ENCODE measurements at places on chromosomes 7 and 10.

GRCh38 chr7:35530124-35531109 lies 164.5 kb downstream of the HERPUD2 start:
- DNase-seq: no peak

GRCh38 chr7:151940048-151940811 lies 16.0 kb upstream of the GALNTL5 start:
- no peak for DNase-seq

- DNase-seq: no peak
Measured at GRCh38 chr10:59577984-59578383, 131.7 kb downstream of the SLC16A9 start.

- DNase-seq: no peak
Measured at GRCh38 chr10:71725998-71726579, 6.5 kb upstream of the C10orf105 start.

- no peak for DNase-seq
Measured at GRCh38 chr7:37382546-37383088, 66.0 kb downstream of the ELMO1 start.

DNA sequence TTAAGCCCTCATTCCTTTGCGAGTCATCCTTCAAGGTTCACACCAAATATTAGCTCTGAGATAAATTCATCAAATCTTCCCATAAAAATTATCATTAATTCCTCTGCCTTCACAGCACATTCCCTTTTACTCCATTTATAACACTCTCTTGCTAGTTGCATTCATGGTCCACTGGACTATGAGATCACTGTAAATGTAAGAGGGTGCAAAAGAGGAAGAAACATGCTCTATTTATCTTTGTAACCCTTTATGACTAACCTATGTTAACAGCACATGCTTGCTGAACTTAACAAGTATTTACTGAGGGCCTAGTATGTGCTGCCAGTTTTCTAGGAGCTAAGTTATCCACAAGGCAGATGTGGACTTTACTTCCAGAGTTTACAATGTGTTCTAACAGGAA lies 86.7 kb upstream of the TMEM168 start:
- DNase-seq: no peak

DNA sequence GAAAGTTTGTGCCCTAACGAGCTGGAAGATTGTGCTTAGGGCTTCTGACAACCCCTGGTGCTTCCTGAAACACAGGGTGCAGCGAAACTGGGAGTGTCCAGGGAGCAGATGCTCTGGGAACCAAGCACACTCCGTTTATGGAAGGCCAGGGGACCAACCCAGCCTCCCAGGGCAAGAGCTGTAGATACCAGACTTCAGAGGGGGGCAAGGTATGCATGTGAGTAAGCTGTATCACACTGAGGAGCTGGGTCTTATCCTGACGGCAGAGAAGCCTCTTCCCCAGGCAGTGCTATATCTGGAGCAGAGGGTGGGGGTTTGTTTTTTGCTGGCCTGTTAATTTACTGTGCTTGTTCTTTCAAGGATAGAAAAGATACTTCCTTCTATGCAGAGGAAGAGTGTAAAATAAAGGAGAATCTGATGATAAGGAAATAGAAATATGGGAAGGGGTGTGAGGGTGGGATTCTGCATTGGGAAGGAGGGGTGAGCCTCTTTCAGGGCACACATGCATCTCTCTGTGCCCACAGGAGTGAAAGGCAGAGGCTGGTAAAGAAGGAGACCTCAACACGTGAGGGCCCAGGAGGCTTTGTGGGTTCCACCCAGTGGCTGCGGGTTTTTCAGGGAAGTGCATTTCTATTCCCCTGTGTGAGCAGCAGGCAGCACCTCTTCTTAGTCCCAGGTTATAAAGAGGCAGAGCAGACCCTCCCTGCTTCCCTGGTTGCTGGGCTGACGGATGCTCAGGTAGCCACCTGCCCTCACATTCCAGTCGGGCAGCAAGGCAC lies 314.1 kb downstream of the TCERG1L start:
- no peak for DNase-seq

DNA sequence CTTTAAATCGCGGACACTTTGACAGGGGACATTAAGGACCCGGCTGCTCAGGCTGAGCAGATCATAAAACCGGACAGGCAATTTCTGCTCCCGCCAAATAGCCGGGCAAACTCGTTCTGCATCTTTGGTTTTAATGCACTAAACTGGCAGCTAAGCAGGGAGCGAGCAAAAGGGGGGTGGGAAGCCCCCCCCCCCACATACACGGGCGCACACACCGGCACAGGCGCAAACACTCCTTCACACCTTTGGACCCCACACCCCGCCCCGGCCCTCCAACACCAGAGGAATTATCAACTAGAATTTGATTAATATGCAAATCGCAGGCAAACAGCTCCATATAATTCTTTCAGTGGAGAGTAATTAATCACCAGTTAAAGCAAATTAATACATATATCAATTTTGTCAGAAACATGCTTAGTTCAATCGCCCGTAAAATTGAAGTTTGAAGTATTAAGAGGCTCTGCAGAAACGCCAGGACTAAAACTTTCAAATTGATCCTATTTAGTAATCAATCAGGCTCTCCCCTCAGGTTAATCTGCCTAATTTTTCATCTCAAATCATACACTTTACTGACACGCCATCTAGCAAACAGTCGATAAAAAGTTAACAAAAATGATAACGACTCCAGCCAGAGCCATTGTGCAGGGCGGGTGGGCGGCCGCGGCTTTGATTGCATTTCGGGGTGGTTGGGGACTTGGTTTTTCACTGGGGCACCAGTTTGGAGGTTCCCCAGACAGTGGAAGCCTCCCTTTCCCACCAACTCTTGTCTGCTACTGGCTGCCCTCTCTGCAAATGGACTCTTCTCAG lies 9.9 kb downstream of the LBX1 start:
- DNase-seq: no peak

- DNase-seq: no peak
Measured at GRCh38 chr7:129238546-129238945, 13.7 kb downstream of the AHCYL2 start.

GRCh38 chr7:47225387-47226131 lies 356.4 kb downstream of the TNS3 start:
- DNase-seq: no peak

DNA sequence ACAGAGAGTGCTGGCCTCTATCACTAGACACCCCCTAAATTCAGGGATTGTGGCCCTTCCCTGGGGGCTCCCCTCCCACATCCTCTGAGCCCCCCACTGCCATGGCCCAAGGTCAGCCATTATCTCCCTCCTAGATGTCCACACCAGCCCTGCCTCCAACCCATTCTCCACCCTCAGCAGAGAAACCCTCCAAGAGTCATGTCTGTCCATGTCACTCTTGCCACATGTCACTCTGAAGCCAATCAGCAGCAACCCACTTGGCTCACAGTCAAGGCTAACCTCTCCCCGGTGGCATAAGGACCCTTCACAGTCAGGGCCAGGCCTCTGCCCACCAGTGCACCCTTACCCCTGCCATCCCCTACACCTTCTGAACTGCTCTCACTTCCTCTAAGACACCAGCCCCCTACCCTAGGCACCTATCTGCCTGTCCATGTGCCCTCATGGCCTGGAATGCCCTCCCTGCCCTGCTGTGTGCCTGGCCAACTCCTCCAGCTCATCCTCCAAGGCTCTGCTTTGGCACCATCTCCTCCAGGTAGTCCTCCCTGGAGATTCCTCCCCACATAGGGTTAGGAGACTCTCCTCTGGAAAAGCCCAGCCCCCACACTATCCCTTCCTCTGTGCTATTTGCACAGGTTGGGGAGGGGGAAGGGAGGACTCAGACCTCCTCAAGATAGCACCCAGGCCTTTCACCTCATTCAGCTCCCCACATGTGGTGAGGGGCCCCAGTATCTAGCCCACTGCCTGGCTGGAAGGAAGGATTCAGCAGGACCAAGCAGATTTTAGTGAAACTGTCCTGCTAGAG lies 83.7 kb downstream of the GRID1 start:
- DNase-seq: no peak

- DNase-seq: no peak
Measured at GRCh38 chr7:134845461-134845860, 66.0 kb downstream of the CALD1 start.

Measured in NCI-H510A treated with DMSO at 0.1 percent for 48 hours (cell line).